ENCODE measurements at places on chromosomes 3 and 15. TPM values are rescaled to one million over a fixed set of nuclear protein-coding genes. Genes with fewer than 3 reads are reported as not detected.

IL17RE gene
- polyA plus RNA-seq = 1.6 TPM

SENP2 gene
- polyA plus RNA-seq = 11.2 TPM

CCR2 gene
- not detected for polyA plus RNA-seq

WDR93 gene
- 0.32 TPM for polyA plus RNA-seq

CEMIP gene
- polyA plus RNA-seq = 4.5 TPM

TF gene
- 1,472 TPM for polyA plus RNA-seq

ZNF660 gene
- polyA plus RNA-seq = 2.7 TPM

MFGE8 gene
- 66.4 TPM for polyA plus RNA-seq

CDHR4 gene
- not detected for polyA plus RNA-seq

CERS3 gene
- polyA plus RNA-seq = not detected

ARPIN gene
- 6.3 TPM for polyA plus RNA-seq

ISL2 gene
- 4.7 TPM for polyA plus RNA-seq

INTS14 gene
- 28.0 TPM for polyA plus RNA-seq

ITIH3 gene
- 0.54 TPM for polyA plus RNA-seq

XXYLT1 gene
- polyA plus RNA-seq = 18.2 TPM

ARL14 gene
- not detected for polyA plus RNA-seq

NAALADL2 gene
- polyA plus RNA-seq = 0.80 TPM

ARID3B gene
- 4.1 TPM for polyA plus RNA-seq

FEZF2 gene
- 4.6 TPM for polyA plus RNA-seq

DAZL gene
- polyA plus RNA-seq = not detected

CELSR3 gene
- 23.1 TPM for polyA plus RNA-seq

PAQR5 gene
- 1.1 TPM for polyA plus RNA-seq

CIP2A gene
- polyA plus RNA-seq = 3.7 TPM

PPP1R14D gene
- polyA plus RNA-seq = 0.66 TPM

ROBO2 gene
- 3.8 TPM for polyA plus RNA-seq

FSD2 gene
- not detected for polyA plus RNA-seq

CAPN3 gene
- 76.9 TPM for polyA plus RNA-seq

SEMA6D gene
- polyA plus RNA-seq = 10.2 TPM

CCR8 gene
- polyA plus RNA-seq = not detected

EFCAB12 gene
- 1.4 TPM for polyA plus RNA-seq
